DND-41 (cell line): ENCODE measurements at places on chromosomes 4 and X.

DNA sequence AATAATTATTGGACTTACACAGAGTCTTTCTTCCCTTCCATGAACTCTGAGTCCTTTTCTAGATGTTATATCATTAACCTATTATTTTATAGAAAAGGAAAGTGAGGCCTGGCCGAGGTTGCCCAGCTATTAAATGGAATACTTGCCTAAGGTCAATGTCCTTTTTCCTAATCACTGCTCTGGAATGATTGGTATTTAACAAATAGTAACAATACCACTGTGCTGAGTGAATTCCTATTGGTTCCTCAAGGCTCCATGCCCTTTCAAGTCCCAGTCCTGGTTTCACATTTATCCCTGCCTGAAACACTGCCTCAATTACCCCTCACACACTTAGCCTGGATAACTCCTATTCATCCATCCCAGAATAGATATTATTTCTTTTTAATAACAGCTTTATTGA, 6.2 kb downstream of the TCEAL9 start:
- peaks cover 2% of the 10 kb centered on the region for H3K4me1 ChIP-seq
- no peak overlapping the region for H3K27ac ChIP-seq
- no peak overlapping the region for H3K4me3 ChIP-seq
- DNase-seq = no peak

DNA sequence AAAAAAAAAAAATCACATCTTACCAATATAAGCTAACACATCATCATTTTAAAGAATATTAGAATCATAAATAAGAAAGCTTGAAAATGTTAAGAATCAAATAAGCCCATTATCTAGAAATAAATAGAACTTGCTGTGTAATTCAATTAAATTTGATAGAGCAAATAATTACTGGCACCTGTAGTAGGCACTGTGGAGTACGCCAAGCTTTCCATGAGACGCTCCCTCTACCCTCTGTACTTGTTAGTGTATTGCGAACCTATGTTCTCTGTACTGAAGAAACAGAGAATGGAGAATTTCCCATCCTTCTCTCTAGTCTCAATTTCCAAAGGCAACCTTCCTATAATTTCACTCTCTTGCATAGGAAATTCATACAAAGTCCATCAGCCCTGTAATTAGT, 61.7 kb upstream of the HAND2 start:
- peaks cover 6% of the 10 kb centered on the region for H3K27me3 ChIP-seq
- no peak overlapping the region for H3K4me3 ChIP-seq
- no peaks in the 10 kb centered on the region for H3K36me3 ChIP-seq
- no peaks in the 10 kb centered on the region for H3K4me1 ChIP-seq

DNA sequence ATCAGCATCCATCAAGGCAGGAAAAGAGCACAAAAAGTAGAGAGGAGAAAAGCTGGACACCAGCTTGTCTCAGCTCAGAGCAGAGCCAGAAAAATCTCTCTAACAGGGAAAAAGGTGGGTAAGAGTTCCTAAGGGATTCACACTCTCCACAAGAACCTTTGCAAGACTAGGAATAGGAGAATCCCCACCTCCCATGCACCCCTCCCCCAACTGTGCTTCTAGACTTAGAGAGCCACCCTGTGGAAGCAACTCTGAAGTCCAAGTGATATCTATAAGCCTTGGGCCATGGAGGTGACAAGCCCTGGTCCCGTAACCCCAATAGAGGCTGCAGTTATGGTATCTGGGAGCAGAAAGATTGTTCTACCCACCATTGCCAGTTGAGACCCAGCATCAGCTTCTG, 267.6 kb upstream of the MTMR8 start:
- no peaks in the 10 kb centered on the region for H3K27me3 ChIP-seq
- no peaks in the 10 kb centered on the region for H3K4me1 ChIP-seq
- no peak overlapping the region for H3K27ac ChIP-seq
- H3K4me3 ChIP-seq = no peak overlapping the region

DNA sequence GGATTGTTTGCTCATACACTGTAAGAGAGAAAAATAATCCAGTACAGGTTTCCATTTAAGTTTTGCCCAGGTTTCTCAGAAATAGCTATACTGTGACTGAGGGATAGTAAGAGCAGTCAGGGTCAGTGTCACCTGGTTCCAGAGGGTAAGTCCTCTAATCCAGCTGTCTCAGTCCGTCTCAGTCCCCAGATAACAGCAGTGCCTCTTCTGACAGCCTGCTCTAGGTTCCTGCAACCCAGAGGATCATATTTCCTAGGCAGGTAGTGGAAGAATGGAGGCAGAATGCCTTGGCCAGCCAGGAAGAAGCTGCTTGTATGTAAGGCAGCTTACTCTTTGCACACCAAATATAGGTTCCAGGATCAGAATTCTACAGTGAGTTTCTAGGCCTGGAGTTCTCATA, 22.6 kb upstream of the GNRHR start:
- no peak overlapping the region for H3K4me3 ChIP-seq
- H3K4me1 ChIP-seq = no peaks in the 10 kb centered on the region
- no peak overlapping the region for H3K27ac ChIP-seq
- no peaks in the 10 kb centered on the region for H3K27me3 ChIP-seq
- DNase-seq = no peak

GRCh38 chr4:171717231-171717741, 95.9 kb upstream of the GALNTL6 start:
- no peaks in the 10 kb centered on the region for H3K4me1 ChIP-seq
- H3K36me3 ChIP-seq = no peaks in the 10 kb centered on the region
- no peaks in the 10 kb centered on the region for H3K27me3 ChIP-seq
- H3K4me3 ChIP-seq = no peak overlapping the region

DNA sequence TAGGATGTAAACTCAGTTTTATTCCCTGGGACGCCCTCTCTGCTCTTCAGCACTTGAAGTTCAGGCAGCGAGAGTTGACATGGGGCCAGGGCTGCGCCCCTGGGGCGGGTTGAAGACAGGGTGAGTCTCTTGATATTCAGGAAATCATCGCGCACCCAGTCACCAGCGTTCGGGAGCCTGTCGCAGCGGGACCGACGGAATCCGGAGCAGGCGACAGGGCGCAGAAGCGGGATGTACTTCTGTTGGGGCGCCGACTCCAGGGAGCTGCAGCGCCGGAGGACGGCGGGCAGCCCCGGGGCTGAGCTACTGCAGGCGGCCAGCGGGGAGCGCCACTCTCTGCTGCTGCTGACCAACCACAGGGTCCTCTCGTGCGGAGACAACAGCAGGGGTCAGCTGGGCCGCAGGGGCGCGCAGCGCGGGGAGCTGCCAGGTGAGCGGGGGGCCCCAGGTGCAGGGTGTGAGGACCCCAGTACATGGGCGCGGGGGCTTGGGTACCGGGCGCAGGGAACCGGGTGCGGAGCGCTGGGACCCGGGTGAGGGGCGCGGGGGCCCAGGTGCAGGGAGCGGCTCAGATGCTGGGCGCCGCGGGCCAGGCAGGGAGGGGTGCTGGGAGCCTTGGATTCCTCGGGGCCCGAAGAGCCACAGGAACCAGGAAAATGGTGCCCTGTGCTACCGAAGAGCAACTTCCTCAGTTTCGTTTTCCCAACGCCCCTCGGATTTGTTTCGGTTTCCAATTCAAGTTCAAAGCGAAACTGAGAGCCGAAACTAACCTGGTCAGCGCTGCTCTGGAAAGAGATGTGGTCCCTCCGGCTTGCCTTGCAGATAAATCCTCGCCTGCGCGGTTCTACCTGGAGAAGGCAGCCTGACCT, at the start of gene HERC6:
HERC6 (plus strand) TSS at position 162 of the 869 bp plus-strand sequence; CDS start at position 232, 70 bp downstream.
- H3K4me3 ChIP-seq = peak within 1 kb of the TSS; percentile 93
- H3K36me3 ChIP-seq = no peaks in the 10 kb centered on the region; the same call in 1 of the 2 replicates
- peaks cover 7% of the 10 kb centered on the region for H3K27me3 ChIP-seq
- peaks cover 8% of the 10 kb centered on the region for H3K4me1 ChIP-seq

DNA sequence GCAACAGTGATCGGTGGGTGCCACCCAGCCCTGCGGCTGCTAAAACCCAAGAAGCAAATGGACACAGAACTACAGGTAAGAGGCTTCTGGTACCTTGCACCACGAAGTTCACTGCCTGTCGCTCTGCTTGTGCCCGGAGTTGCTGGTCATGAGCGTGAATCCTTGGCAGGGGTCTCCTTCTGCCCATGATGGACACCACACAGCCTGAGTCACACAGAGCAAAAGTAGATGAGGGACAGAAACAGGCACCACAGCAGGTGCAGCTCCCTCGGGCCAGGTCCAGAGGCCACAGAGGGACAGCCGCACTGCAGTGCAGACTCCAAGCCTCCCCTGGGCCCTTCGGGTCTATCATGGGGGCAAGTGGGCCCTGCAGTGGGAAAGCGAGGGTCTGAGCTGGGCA, 22.4 kb downstream of the NAT8L start:
- no peaks in the 10 kb centered on the region for H3K36me3 ChIP-seq
- peaks cover 5% of the 10 kb centered on the region for H3K27me3 ChIP-seq
- no peak for DNase-seq
- no peak overlapping the region for H3K4me3 ChIP-seq

DNA sequence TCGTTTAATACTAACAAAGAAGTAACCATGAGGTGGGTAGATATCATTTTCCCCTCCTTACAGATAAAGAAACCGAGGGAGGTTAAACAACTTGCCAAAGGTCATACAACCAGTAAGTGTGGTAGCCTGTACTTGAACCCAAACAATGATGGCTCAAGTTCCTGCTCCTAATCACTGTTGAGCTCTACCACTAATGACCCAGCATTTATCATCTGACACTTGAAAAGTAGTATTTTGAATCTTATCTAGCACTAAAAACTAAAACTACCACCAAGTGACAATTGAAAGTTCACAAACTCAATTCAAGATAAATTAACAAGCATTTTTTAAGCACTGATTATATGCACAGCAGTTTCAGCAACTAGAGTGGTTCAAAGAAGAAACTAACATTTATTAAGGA, 13.1 kb downstream of the FBXW7 start:
- no peaks in the 10 kb centered on the region for H3K27me3 ChIP-seq
- no peak overlapping the region for H3K27ac ChIP-seq
- H3K36me3 ChIP-seq = peaks cover 7% of the 10 kb centered on the region
- no peaks in the 10 kb centered on the region for H3K4me1 ChIP-seq
- no peak for DNase-seq

DNA sequence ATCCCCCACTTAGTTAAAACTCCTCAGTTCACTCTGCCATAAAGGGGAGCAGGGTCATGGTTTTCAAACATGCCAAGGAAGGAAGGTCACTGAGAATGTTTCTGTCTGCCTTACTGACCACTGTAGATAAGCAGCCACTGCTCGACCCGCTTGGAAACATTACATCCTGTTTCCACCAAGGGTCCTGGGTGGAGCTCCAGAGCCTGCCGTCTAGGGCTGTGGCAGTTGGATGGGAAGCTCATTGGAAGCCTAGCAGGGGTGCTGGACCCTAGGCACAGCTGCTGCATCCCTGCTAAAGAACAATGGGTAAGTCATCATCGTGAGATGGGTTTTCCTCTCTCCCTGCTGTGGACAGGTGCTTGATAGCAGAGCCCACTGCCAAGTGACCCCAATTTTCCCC, 76.0 kb upstream of the SRD5A3 start:
- no peaks in the 10 kb centered on the region for H3K4me1 ChIP-seq
- no peak overlapping the region for H3K4me3 ChIP-seq
- H3K27ac ChIP-seq = no peak overlapping the region
- DNase-seq = no peak
- H3K27me3 ChIP-seq = no peaks in the 10 kb centered on the region
- no peaks in the 10 kb centered on the region for H3K36me3 ChIP-seq

DNA sequence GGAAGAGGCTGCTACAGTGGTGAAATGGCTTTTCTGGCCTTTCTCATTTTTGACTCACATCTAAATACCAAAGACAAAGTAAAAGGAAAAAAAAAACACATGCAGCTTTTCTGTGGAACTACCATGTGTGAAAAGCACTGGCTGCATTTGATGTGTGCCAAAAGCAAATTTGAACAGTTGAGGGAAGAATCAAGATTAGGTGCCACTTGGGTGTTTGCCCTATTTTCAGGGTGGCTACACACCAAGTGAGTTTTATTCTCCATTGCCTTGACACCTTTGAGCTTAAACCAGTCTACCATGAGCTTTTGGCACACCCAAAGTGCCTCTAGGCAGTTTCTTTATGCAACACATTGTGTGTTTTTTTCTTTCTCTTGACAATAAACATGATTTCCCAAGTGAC, 423.9 kb downstream of the FAM133A start:
- no peaks in the 10 kb centered on the region for H3K4me1 ChIP-seq
- no peaks in the 10 kb centered on the region for H3K36me3 ChIP-seq
- DNase-seq = no peak
- no peak overlapping the region for H3K27ac ChIP-seq
- H3K27me3 ChIP-seq = no peaks in the 10 kb centered on the region
- H3K4me3 ChIP-seq = no peak overlapping the region

DNA sequence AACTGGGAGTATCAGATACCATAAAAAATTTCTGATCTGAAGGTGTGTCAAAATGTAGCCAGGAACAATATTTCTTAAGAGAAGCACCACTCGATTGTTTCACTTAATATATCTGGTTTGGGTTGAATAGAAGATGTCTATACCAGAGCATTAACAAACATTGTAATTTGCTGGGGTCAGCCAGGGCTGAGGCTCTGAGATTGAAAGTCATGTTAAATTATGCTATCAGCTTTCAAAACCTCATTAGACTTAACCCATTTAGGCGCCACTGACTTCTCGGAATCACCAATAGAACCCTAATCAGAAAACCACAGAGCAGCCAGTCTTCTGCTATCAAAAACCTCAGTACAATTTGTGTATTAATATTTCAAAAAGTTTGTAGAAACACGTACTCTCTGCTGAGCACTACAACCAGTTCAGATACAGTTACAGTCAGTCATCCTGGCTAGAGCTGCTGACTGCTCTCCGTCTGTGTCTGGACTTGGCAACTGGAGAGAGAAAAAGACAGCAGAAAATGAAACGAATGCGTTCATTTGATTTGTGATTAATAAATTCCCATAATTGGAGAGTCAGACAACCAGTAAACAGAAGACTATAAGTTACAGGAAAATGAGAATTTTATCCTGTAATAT, 848.6 kb upstream of the PABPC4L start:
- H3K4me1 ChIP-seq = peaks cover 19% of the 10 kb centered on the region
- DNase-seq = peak; percentile 37
- H3K27me3 ChIP-seq = no peaks in the 10 kb centered on the region
- H3K4me3 ChIP-seq = no peak overlapping the region

GRCh38 chr4:22897520-22898108, 204.9 kb downstream of the GBA3 start:
- H3K36me3 ChIP-seq = no peaks in the 10 kb centered on the region
- H3K27me3 ChIP-seq = no peaks in the 10 kb centered on the region
- no peak overlapping the region for H3K27ac ChIP-seq
- no peak overlapping the region for H3K4me3 ChIP-seq
- DNase-seq = peak; percentile 24

GRCh38 chrX:23513121-23513520, 154.2 kb upstream of the PRDX4 start:
- H3K4me1 ChIP-seq = no peaks in the 10 kb centered on the region
- no peaks in the 10 kb centered on the region for H3K36me3 ChIP-seq
- H3K4me3 ChIP-seq = no peak overlapping the region
- no peak for DNase-seq
- H3K27ac ChIP-seq = no peak overlapping the region
- no peaks in the 10 kb centered on the region for H3K27me3 ChIP-seq
